ENCODE measurements at places on chromosomes 7 and 10.

GRCh38 chr10:89522463-89522862 is 12.9 kb downstream of the SLC16A12 start:
- DNase-seq: no peak

GRCh38 chr7:27178366-27178765 is 4.2 kb upstream of the HOXA10 start:
- DNase-seq: no peak

DNA sequence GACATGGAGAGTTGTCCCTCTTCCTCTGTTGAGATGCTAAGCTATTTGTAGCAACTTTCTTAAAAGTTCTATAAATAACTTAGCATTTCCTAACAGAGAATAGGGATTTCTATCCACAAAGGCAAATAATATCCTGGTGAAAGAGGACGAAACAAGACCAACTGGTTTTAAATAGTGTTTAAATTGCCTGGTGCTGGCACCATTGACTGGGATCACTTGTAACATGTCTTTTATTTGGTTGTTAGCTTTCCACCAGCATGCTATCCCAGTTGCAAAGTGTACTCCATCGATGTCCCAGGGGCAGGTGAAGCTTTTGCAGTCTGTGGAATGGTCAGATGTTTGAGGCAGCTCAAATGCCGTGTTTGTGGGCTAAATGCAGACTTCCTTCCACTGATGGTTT is 3.7 kb downstream of the SUFU start:
- no peak for DNase-seq

DNA sequence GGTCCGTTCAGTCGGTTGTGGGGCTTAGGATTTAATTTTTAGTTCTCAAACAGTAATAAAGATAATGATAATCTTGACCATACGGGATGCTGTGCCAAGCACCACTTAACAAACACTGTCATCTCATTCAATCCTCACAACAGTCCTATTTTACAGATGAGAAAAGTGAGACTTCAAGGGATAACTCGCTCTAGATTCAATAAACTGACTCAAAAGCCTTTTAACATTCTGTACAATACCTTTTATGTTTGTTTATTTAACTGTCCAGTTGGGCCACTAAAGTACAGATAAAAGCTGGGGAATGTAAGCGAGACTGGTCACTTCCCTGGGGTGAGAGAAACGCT is 437 bp upstream of the CFAP69 start:
- DNase-seq: no peak

DNA sequence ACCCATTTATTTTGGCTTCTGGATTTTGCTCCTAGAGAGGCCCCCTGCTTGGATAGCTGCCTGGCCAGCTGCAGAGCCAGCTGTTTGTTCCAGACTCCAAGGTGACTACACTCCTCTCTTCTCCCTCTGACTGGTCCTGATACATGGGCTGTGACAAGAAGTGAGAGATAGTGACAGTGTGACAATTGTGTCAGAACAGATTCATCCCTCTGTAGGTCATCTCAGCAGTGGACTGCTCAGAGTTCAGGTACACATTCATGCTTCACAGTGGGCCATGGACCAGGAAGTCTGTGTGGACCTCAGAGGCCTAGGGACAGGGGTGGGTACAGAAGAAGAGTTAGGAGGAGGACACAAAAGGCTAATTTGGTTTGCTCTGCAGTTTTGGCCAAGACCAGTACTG is 188.2 kb upstream of the MKLN1 start:
- DNase-seq: no peak

DNA sequence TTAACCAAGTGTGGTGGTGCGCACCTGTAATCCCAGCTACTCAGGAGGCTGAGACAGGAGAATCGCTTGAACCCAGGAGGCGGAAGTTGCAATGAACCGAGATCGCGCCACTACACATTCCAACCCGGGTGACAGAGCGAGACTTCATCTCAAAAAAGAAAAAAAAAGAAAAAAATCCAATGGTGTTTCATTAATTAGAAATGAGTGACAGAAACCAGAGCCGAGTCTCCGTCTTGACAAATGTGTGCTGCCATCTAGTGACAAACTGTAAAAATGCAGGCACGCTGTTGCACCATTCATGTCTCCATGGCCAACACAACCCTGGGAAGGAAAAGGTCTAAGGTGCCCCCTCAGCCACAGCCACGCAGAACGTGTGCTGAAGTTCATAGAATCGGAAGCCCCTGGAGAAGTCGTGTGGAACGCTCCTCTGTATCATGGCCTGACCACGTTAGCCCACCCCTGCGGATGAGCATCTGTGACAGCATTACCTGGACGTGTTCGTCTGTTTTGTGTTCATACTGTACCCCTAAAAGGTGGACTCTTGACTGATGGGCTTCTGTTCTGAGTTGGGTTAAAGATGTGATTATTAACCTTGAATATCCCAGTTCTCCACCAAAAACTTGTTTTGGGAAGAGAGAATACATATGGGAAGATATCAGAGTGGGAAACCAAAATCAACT is 94.9 kb downstream of the LYZL2 start:
- DNase-seq: no peak

- no peak for DNase-seq
Observed at GRCh38 chr7:49822856-49823255, 49.4 kb downstream of the VWC2 start.

GRCh38 chr10:70990681-70991080 is 102.3 kb upstream of the PCBD1 start:
- DNase-seq: no peak

DNA sequence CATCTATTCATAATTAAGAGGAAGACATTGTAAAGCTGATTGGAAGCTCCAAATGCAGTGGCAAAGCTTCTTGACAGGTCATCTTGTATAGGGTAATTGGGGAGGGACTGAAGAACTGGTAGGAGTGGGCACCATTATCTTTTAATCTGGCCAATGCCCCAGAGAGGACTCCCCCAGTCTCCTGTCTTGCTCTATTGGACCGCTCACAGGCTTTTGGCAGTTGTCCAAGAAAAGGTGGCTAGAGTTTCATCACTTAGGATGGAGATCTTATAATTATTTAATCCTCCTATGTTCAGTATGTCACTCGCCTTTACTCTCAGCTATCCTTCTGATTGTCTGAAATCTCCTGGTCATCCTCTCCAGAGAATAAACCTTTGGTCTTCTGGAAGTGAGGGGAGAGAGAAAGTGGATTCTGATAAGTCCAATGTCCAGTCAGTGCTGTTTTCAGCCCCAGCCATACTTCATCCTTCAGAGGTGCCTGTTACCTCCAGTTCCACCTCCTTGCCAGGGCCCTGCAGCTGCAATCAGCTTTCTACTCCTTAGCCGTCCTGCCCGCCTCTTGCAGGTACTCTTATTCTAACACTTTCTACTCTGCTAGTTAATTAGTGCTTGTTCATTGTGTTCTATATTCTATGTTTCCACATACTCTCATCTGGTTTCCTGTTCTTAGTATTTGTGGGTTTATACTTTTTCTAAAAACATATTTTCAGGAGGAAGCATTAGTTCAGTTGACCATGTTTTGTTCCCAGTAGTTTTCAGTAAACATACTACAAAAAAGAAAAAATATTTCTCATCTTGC is 241.6 kb downstream of the NSUN6 start:
- DNase-seq: no peak
